Right renal cortex interstitium (tissue), 3 donors: ENCODE measurements at places on chromosomes 12 and 14.

- no peak for DNase-seq
Observed at GRCh38 chr12:26429070-26429691, 233.8 kb downstream of the SSPN start.

DNA sequence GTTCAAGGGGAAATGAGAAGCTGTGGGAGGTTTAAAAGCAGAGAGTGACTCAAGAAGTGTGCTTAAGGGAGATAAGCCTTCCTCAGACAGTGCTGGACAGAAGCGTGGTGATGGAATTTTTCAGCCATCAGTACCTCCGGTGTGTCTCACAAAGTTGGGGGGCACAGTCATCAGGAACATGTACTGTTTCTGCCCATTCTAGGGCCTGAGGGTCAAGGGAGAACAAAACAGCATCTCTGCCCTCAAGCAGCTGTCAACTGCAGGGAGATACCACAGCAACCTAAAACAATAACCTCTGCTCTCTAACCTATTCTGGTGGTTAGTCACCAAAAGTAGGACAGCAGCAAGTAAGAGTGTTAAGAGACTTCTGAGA is 2.0 kb upstream of the STON2 start:
- no peak for DNase-seq

- DNase-seq, result peak; percentile 65
Observed at GRCh38 chr14:80954687-80955299, 628 bp upstream of the TSHR start.

GRCh38 chr12:109698820-109699219 is 14.8 kb upstream of the FAM222A start:
- DNase-seq, result no peak

GRCh38 chr14:101189962-101190560 is 286.5 kb upstream of the RTL1 start:
- DNase-seq, result no peak

DNA sequence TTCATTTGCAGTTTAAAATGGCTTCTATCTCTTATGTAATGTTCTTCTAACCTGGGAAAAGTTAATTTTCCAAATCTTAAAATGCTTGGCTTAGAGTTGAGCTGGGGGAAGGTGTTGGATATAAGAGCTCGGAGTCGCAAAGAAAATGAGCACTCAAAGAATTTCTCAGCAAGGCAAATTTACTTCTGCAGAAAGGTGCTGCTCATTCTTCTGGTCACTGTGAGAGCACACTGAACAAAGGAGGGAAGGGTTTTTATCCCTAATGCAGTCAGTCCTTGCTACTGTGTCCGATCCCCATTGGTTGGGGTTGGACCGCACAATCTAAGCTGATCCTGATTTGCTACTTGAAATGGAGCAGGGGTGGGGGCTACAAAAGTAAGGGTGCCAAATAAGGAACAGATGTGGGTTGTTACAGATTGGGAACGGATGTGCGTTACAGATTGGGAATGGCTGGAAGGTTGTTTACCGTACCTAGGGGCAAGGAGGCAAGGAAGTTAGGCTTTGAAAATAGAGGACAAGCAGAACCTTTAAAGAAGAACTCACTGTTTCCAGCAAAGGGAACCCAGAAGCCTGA is 19.4 kb downstream of the TXNRD1 start:
- no peak for DNase-seq

DNA sequence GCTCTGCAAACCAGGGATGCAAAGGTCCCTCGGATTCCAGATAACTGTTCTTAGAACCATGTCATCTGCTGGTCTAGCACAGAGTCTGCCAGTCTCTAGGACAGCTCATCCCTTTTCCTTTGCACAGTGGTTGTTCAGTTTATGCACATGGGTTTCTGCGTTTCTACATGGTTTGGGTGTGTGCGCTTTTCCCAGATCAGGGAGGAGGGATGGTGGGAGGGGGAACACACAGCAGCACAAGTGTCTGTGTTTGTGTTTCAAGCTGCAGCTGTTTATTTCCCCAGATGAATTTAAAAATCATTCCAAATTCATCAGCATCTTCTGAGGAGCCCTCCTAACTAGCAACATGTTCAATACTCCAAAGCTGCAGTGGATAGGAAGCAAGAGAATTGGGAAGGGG is 45.4 kb downstream of the ANO2 start:
- DNase-seq, result no peak

DNA sequence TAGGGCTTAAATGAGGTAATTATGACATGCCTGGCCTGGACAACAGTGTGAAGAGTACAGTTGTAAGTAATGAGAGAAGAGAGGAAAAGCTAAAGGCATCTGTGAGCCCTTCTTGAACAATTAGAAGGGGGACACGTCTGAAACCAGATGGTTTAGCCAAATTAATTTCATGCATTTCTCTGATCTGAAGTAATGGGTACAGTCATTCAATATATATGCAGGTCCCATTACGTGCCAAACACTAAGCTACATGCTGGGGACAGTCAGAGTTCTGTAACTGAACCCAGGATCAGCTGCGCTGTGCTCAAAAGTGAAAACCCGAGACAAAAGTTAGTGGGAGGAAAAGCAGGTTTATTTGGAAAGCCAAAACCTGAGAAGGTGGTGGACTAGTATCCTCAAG is 207.2 kb upstream of the TMTC1 start:
- no peak for DNase-seq

- DNase-seq, result no peak
Observed at GRCh38 chr14:65471038-65471878, 58.7 kb downstream of the FUT8 start.

- no peak for DNase-seq
Observed at GRCh38 chr12:69927164-69927563, 102.1 kb downstream of the MYRFL start.

GRCh38 chr12:104011253-104011652 is 38.7 kb downstream of the GLT8D2 start:
- DNase-seq, result no peak

GRCh38 chr12:105275997-105276733 is 40.2 kb upstream of the APPL2 start:
- no peak for DNase-seq

- DNase-seq, result no peak
Observed at GRCh38 chr14:89507521-89507920, 90.5 kb upstream of the FOXN3 start.

DNA sequence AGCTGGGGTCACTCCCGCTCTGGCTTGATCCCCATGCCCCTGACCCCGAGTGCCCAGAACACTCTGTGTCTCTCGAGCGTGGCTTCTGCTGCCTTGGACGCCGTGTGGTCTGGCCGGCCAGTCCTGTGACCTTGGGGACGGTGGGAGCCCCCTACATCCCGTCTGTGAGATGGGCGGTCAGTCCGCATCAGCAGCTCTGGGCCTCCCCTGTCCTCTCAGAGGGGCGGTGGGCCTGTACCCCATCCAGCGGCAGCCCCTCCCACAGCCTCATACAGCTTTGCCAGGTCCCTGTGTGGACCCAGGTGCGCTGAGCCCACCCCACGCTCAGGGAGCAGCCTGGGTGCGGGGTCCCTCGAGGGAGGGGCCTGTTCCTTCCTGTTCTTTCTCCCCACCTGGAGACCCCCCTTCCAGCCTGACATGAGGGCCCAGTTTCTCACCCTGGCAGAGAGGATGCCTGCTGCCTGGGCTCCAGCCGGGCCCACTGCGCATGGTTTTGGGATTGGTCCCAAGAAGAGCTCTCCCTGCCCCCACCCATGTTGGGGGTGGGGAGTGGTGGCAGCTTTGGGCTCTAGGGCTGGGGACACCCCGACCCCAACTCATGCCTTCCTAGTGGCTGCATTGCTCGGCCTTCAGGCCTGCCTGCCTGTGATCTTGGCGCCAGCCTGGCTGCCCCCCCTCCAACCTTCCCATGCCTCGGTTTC is 1.5 kb downstream of the MTA1 start:
- no peak for DNase-seq

- DNase-seq, result no peak
Observed at GRCh38 chr12:778615-779014, 26.2 kb downstream of the WNK1 start.

DNA sequence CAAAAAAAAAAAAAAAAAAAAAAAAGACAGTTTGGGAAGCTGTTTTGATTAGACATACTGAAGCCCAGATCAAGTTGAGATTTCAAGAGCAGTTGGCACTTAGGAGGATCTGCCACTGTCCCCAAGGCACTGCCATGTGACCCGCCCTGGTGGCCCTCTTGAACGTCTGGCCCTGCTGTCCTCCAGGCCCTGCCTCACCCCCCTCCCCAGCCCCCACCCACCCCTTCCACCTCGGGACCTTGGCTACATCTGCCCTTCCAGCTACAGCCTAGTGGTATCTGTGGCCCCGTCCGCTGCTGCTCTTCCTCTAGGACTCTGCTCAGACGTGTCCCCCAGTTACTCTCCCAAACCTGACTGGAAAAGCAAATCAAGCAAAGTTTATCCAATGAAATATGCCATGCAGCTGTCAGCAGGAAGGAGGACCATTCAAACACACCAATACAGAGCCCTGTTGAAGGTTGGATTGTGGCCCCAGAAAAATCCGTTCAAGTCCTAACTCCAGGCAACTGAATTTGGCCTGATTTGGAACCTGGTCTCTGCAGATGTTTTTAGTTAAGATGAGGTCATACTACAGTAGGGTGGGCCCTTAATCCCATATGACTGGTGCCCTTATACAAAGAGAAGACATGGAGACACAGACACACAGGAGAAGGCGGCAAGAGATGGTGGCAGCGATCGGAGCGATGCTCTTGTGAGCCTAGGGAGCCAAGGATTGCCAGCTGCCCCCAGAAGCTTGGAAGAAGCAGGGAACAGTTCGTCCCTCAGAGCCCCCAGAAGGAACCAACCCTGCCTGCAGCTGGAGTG is 17.7 kb downstream of the SLC25A29 start:
- no peak for DNase-seq

- DNase-seq, result no peak
Observed at GRCh38 chr12:112252184-112252583, 126.8 kb downstream of the TRAFD1 start.

DNA sequence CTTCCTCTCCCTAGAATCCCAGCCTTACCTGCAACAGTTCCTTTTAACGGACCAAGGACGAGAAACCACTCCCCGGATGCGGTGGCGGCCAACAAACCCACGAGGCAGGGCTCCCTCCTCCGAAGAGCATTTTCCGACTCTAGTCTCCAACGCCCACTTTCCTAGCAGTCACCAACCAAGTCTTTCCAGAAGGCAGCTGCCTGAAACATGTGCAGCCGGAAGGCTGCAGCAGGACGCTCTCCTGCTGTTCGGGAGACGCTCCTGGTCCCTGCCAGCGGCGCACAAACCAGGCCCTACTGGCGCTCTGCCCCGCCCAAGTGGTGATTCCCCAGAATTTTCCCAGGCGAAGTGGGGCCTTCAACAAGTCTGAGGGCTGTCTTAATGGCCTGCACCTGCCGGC is 21.1 kb upstream of the ADAM20 start:
- DNase-seq, result no peak

GRCh38 chr12:68641138-68641537 is 30.4 kb downstream of the RAP1B start:
- no peak for DNase-seq

DNA sequence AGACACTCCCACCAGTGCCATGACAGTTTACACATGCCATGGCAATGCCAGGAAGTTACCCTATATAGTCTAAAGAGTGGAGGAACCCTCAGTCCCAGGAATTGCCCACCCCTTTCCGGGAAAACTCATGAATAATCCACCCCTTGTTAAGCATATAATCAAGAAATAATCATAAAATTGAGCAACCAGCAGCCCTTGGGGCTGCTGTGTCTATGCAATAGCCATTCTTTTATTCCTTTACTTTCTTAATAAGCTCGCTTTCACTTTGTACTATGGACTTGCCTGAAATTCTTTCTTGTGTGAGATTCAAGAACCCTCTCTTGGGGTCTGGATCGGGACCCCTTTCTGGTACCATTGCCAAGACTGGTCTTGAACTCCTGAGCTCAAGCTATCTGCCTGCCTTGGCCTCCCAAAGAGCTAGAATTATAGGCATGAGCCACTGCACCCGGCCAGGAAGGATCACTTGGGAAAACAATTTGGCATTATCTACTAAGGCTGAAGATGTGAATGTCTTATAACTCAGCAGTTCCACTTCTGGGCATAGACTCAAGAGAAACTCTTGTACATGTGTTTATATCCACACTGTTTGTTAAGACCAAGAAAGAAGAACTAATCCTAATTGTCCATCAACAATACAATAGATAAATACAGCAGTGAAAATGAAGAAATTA is 35.9 kb upstream of the CEP83 start:
- DNase-seq, result no peak

GRCh38 chr12:116138364-116138763 is 139.1 kb downstream of the MED13L start:
- DNase-seq, result no peak

DNA sequence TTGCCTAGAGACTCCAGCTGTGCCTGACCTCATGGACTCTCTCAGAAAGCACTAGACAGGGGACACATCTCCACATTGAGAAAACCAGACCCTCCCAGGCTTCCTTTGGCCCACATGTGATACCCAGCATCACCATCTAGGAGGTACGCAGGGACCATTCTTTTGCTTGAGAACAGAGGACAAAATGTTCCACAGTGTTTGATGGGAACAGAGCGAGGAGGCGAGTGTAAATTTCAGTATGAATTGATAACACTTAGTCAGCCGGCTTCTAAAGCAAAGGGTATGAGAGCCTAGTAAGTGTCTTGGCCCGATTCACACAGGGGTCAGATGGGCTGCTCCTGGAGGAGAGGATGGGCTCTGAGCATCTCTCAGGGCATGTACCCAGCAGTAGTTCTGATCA is 1052.4 kb downstream of the BCL11B start:
- DNase-seq, result no peak

DNA sequence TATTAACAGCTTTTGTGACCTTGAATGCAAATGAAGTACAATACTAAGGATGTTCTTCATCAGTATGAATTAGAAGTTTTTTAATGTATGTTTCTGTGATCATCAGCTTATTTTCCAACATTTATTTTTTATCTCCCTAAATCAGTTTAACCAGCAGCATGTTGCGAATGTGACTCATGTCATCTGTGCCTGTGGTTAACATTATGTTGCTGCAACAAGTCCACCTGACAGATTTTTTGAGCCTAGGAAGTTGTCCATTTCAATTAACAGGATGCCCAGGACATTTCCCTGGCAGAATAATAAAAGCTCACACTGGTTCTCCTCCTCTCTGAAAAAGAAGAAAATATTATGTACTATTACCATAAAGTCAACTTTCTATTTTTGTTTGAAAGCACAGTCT is 155.5 kb downstream of the SYT1 start:
- no peak for DNase-seq

DNA sequence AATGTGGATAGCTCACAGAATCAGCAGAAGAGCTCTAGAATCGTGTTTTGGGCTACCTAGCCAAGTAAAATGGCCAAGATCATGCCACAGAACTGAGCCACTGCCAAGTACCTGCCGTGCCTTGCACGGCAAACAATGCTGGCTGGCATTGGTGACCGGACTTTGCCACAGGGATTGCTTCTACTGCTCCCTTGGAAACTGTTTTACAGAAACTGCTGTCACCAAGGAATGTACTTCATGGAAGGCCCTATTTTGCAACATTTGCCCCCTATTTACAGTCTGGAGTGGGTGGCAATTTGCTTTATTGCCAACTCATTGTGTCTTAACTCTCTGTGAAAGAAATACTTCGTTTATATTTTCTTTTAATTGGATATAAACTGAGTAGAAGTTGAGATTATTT is 49.0 kb downstream of the BORCS5 start:
- DNase-seq, result no peak

- DNase-seq, result no peak
Observed at GRCh38 chr12:130847112-130847511, 8.1 kb upstream of the STX2 start.
